Stimulated activated CD8-positive, alpha-beta memory T cell treated with anti-CD3 and anti-CD28 coated beads, Interleukin-7, amount 100 ng/mL, for 48 hours (primary cell): ENCODE measurements at places on chromosomes 11 and 22.
A peak's percentile ranks its signal among the peaks of the same experiment; 100 is the strongest.

GRCh38 chr11:82901165-82901921 lies at the start of gene DDIAS:
TSS of gene DDIAS (plus strand) at chr11:82901736. CDS start at chr11:82914739, 13,003 bp downstream.
- DNase-seq = peak; percentile 94

DNA sequence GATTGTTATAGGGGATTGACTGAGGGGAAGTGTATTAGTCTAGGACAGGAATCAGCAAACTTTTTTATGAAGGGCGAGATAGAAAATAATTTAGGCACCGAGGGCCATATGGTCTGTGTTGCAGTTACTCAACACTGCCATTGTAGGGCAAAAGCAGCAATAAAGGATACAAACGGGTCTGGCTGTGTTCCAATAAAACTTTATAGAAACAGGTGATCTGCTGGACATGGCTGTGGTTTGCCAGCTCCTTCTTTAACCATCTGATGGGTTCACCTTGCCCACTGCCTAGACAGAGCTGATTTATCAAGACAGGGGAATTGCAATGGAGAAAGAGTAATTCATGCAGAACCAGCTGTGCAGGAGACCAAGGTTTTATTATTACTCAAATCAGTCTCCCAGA lies 20.0 kb downstream of the PRR5L start:
- DNase-seq = no peak

- no peak for DNase-seq
Observed at GRCh38 chr11:19458231-19458630, 217.5 kb upstream of the E2F8 start.

- no peak for DNase-seq
Observed at GRCh38 chr22:27113641-27114040, 456.3 kb downstream of the MIAT start.

GRCh38 chr11:74948546-74948897 lies 369 bp downstream of the XRRA1 start:
- DNase-seq = no peak

- DNase-seq = no peak
Observed at GRCh38 chr11:15871904-15872626, 484.3 kb downstream of the SOX6 start.

DNA sequence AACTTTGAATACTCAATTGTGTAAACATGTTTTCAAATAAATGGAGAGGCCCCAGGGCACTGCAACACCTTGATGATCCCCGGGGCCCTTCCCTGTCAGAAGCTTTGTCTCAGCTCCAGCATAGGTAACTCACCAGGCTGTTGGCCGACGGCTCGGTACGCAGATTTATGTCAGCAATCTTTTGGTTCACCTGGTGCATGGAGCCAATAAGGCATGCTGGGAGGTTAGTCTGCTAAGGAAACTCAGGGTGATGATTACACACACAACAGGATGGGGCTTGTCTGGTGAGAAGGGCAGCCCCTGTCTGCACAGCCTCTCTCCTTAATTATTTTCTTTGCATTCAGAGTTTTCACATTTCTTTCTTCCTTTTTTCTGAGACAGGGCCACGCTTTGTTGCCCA lies 10.8 kb downstream of the FAM227A start:
- no peak for DNase-seq

DNA sequence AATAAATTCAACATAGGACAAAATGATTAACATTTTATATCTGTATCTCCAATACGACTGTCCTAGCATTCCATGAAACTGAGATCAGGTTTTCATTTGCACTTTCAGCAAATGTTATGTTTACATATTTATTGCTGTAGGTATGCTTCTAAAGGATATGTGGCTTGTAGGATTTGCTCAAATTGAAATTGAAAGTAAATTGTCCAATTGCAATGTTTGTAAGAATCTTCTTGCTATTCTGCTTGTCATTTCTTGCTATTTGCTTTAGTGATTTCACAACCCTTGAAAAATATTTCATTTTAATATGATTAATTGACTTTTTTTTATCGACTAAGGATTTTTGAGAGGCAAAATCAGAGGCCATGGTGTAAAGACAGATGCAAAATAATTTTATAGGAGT lies 904.2 kb upstream of the RAG2 start:
- DNase-seq = no peak

DNA sequence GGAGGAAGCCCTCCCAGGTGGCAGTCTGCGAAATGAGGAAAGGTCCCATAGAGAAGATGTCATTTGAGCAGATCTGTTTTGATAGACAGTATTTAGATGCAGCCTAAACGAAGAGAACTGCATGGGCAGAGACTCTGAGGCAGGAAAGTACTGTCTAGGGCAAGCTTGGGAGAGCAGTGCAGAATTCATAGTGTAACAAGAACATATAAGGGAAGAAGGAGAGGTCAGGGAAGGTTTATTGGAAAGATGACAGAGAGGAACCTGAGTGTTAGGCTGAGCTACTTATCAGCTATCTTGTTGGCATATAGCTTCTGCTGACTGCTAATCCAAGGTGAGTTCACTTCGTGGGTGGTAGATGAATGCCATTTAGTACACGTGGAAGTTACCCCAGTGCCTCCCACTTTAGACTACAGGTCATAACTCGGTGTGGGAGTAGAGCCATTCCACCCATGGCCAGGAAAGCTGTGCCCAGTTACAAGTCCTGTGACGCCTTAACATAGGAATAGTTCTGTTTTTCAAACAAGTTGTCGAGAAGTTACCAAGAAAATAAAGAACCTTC lies 99.5 kb downstream of the DBX1 start:
- DNase-seq = no peak

- no peak for DNase-seq
Observed at GRCh38 chr11:125600663-125601062, 8.0 kb downstream of the STT3A start.

DNA sequence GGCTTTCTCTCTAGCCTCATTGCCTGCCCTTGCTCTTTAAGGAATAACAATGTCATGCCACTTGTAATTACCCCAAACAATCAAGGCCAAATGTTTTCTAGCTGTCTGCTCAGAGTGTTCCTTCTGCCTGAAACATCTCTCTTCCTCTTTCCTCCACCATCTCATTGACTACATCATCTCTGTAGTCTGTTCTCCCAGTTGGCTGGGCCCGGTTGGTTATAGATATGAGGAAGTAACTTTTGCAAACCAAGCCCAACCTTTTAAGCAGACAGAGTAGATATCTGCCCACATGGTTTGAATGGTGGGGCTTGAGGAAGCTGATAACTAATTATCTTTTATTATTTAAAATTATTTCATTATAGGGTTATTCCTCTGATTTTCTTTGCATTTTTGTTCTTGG lies 104.5 kb downstream of the NTM start:
- no peak for DNase-seq

DNA sequence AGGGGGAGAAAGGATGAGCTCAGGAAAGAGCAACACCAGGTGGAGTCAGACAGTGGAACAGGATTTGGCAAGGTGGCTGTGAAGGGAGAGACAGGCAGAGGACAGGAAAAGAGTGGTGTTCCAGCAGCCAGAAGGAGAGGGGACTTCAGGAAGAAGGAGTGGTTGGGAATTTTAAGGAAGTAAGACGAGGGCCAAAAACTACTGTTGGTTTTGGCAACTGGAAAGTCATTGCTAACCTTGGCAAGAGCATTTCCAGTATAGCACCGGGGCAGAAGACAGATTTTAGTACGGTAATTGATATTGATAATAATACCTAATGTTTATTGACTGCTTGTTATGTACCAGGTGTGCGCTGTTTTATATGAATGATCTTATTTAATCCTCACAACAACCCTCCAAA lies 15.4 kb upstream of the DDX6 start:
- no peak for DNase-seq

DNA sequence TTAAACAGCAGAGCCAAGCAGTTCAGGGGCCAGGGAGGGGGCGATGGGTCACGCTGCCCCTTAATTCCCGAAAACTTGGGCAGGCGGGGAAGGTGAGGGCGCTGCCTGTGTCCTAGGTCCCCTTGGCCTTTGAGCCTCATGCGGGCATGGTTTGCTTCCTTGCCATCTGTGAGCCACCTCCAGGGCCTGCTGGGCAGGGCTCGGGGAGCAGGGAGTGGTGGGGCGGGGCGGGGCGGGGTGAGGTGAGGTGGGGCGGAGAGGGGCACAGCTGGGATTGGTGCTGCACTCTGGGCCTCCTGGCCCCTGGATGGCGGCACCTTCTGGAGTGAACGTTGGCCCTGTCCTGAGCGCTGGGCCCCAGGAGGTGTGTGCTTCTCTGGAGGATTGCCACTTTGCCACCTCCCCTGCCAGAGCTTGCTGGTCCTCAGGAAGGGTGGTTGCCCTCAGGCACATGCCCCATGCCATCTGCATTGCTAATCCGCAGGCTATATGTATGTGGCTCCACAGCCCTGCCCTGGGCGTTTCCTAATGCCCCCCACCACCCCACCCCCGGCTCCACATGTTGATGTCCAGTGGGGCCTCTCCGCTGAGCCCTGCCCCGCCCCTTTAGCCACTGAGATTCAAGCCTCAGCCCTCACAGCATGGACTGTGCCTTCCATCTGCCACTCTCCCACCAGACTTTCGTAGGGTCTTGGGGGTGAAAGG lies 352.5 kb downstream of the TBC1D22A start:
- no peak for DNase-seq

DNA sequence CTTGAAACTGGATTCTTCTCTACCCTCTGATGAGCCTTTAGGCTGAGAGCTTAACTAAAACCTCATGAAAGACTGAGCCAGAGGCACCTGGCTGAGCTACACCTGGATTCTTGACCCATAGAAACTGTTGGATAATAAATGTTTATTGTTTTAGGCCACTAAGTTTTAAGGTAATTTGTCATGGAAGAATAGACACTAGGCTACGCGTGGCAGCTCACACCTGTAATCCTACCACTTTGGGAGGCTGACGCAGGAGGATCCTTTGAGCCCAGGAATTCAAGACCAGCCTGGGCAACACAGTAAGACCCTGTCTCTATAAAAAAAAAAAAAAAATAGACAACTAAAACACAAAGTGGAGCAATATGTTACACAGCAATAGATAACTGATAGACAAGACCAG lies 29.2 kb upstream of the UPB1 start:
- no peak for DNase-seq

GRCh38 chr22:17191163-17191784 lies 28.0 kb downstream of the ADA2 start:
- DNase-seq = no peak
